Stimulated activated naive CD4-positive, alpha-beta T cell (primary cell): ENCODE measurements at places on chromosomes 2 and 18.
A peak's percentile ranks its signal among the peaks of the same experiment; 100 is the strongest.

DNA sequence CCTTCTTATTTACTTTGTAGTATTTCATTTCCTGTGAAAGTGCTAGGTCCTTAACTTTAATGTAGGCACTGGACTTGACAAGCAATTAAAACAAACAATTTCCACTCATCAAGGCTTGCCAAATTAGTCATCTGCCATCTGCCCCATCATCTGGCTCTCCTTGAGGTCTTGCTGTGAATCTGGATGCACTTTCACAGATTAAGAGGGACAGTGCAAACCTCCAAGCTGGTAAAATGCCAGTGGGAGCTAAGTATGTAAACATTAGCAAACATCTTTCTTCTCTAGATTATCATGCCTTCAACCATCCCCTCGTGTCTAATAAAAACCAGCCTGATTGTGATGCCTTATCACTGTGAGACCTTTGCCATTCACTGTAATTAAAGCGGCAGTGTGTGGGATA lies 402.9 kb downstream of the ERBB4 start:
- DNase-seq = no peak

DNA sequence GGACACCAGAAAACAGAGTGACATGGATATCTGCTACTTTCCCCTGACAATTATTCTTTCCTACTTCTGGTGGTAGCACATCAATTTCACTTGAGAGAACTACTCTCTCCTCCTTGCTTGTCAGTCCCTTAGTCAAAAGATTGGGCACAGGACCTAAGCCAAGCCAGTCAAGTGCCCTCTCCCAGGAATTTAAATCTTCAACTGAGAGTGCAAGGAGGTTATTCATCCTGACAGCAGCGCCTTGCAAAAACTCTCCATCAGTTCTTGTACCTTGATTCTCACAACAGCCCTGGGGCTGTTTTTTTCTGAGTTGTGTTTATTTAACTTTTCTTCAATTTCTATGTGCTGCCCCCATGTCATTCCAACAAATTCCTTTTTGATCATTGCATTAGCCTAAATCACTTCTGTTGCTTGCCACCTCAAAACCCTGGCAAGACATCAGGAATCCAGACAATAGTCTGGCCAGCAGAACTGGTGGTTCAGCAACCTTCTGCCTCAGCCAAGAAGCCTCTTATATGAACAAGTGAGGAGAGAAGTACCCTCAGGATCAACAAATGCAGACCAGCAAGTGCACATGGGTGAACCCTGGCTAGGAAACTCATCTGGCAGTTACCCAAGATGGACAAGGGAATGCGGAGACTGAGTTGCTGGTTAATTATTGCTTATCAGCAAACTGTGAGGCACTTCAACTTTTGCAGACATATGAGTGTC lies 19.4 kb downstream of the COL4A3 start:
- no peak for DNase-seq

DNA sequence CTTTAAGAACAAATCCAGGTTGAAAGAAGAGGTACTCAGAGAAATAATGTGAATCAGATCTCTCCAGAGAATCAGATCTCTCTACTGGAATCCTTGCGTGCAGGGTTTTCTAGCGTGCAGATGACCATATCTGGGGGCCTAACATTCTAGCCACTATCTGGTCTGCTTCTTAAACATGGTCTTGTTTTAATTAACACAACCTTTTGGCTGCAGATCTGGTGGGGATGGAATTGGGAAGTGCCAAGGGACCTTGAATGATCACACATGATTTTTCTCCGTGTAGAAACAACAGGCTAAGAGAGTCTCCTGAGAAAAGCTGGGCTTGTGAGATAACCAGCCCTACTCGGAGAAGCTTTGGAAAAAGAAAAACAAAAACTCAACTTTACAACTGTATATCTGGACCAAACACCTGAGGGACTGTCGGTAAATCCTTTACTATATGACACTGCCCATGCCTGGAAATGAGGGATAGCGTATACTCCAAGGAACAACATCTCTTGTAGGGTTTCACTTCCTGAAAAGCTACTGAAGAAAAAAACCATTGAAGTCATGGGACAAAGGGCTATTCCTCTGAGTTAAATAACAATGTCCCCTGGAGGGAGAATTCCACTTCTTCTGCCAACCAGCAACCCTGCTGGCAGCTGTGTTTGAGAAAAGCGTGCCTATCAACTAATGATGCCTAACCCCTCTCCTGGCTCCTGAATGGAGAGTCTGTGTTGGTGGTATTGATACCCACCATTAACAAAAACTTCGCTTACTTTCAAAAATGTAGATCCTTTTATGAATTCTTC lies 171.0 kb upstream of the REV1 start:
- no peak for DNase-seq

GRCh38 chr2:1746174-1747064 lies 2.1 kb upstream of the PXDN start:
- DNase-seq = no peak

DNA sequence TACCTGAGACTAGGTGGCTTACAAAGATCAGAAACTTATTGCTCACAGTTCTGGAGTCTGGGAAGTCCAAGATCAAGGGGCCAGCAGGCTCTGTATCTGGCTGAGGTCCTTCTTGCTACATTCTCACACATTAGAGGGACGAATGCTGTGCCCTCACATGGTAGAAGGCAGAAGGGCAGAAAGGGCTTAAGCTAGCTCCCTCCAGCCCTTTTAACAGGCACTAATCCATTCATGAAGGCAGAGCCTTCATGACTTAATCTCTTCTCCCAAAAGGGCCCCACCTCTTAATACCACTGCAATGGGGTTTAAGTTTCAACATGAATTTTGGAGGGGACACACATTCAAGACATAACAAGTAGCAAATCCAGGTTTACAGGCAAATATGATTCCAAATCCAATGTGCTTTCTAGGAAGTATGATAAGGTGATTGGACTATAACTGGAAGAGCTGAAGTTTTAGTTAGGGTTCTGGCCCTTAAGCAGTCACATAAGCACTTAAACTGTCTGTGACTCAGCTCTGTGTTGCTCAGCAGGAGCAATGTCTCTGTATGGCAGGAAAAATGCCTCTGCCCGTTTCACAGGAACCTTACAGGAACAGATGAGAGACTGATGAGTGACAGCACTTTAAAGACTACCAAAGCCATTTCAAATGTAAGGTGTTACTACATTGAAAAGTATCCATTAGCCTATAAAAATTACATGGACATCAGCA lies 119.6 kb upstream of the PTPRM start:
- DNase-seq = no peak

DNA sequence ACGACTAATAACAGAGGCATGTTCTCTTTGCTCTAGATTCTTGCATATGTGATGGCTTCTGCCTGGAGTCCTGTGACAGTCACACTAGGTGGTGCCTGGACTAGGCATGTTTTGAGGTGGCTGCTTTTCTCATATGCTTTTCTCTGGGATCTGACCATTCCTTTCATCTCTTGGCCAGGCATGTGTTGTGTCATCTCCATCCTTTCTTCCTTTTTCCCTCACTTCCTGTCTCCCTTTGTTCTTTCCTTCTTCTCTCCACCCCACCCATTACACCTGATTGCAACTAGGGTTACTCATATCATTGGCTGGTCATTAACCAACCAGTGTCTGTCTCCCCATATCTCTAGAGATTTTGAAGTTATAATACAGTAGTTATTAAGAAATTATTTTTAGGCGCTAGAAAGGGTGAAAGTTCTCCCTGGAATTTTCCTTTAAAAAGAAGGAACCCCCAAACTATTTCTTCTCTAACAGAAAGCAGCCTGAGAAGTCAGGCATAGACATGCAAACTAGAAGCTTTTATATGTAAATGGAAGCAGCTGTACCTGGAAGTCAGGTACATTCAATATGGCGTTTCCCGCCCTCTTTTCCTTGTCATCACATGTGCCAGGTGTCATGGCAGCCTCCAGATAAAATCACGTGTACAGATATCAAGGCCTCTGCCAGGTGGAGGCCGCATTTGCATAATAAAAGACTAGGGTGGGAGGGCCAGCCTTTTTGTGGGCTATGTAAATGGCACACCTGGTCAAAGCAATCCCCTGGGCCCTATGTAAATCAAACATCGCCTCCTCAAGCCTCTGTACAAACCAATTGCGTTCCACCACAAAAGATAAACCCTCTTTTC lies 220.4 kb upstream of the MEX3C start:
- no peak for DNase-seq

DNA sequence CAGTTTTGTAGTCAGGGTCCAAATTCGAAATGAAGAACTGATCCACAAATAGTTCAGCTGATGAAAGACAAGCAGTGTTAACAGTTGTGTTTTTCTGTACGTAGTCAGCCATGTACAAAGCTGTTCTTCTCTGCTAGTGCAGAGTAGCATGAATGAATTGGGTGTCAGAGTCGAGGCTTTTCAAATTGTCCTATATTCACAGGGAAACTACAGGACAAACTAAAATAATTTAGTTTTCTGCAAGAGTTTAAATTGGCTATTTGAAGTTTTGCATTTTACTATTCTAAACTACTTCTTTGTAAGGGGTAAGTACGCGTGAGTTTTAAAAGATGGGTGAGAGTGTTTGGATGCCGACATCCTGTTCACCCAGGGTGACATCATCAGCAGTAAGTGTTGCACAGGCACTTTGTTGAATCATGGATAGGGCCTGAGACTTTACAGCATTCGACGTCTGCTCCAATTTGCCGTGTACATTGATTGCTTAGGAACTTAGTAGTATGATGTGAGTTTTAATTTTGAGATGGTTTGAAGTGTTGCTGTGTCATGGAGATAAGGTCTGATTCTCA lies 147.2 kb upstream of the NFATC1 start:
- no peak for DNase-seq

GRCh38 chr2:28868611-28869010 lies 1.5 kb downstream of the TRMT61B start:
- no peak for DNase-seq

DNA sequence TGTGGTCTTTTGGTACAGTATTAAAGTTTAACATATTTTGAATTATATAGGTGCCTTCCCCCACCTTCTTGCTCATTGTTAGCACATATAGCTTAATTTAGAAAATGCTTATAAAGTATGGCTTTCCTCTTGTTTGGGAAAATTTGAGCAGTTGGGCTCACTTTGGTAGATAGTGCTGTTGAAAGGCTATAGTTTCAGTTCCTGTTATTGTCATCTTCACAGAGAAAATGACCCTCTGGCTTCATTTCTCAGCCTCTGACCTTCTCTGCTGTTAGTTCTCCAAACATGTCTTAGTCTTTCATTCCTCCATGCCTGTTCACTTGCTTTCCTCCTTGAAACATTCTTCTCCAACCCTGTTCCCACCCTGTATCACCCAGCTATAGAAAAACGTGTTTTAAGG lies 200.6 kb downstream of the WDR7 start:
- DNase-seq = no peak

- DNase-seq = no peak
Observed at GRCh38 chr2:157620956-157621355, 7.7 kb downstream of the ACVR1C start.

- DNase-seq = no peak
Observed at GRCh38 chr2:85656468-85656867, 11.5 kb downstream of the SFTPB start.

- DNase-seq = no peak
Observed at GRCh38 chr2:136149011-136149410, 31.1 kb upstream of the CXCR4 start.

DNA sequence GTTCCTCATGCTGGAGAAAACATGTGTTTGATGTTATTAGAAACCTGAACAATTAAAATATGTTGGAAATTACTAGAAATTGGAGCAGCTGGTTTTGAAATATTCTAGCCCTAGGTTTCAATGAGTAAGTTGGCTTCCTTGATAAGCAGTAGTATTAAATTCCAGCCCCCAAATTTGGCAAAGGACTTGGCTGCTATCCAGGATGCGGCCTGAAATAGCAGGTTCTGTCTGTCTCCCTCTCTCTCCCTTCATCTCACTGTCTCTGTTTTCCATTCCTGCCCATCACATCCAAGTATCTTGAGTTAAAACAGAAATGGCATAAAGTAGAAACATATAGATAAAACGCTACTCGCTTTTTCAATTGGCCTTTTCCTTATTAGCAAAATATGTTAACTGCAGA lies 20.9 kb upstream of the GPR45 start:
- no peak for DNase-seq

- DNase-seq = no peak
Observed at GRCh38 chr18:76394780-76395476, 100.1 kb downstream of the ZNF516 start.

DNA sequence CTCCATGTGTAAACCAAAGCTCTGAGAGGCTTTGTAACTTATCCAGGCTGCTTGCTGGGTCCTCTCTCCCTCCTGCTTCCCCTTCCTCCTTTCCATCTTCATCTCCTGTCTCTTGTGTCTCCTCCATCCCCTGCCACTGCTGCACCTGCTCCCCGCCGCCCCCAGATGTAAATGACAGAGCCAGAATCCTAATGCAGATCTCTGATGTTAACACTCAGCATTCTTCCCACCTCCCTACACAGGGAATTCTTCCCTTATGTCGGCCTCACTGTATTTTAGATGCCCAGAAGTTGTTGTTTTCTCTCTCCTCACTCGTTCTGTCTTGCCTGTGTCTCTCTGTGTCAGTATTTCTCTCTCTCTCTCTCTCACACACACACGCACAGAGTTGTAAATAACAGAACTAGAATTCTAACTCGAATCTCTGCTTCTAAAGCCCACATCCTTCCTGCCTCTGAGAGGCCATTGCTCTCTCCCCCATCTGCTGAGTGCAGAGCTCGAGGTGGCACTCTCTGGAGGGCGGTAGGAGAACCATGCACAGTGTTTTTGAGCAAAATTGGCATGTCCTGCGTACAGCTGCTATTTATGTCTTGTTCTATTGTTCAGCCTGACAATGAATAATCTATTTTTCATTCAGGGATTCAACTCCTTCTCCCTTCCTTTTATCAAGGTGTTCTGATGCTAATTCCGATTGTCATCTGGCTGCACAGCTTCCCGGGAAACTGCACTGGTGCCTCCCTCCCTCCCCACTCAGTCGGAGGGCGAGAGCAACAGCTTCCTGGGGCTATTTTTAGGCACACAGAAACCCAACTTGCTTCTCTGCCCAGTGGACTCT lies 219.9 kb downstream of the SH3RF3 start:
- peak; percentile 77 for DNase-seq

DNA sequence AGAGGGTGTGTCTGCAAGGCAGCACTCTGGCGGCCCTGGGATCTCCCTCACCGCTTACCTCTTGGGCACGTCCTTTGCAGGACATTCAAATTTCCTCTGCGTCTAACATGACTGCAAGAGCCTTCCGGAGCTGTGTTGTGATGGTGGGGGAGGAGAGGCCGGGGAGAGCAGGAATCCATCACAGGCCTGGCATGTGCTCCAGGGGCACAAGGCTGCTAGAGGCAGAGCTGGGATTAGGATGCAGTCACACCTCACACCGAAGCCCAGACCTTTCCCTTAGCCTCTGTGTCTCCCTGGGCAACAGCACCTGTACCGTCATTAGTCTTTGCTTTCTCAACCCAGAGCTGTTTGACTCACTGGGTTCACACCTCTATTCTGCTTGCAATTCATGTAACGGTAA lies 111.3 kb downstream of the CMPK2 start:
- DNase-seq = no peak

- DNase-seq = no peak
Observed at GRCh38 chr18:74242438-74243096, 49.2 kb downstream of the CYB5A start.

DNA sequence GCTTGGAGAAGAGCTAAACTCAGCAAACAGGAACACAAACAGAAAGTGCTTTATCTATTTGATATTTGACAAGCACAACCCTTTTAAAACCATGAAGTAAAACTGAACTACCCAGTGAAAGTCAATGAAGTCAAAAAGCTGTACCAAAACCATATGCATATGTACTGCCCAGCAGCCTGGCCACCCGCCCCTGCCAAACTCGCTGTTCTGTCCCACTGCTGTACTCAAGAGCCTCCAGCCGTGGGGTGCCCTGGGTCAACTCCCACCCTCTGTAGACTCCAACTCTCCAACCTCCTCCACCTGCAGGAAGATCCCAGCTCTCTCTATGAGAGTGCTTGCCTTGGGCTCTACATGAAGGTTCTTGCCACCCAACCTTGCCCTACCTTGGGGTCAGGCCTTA lies 268.2 kb downstream of the AGPS start:
- DNase-seq = no peak

GRCh38 chr2:73110168-73111072 lies 2.3 kb downstream of the RAB11FIP5 start:
- no peak for DNase-seq
